ENCODE measurements at places on chromosomes 6 and 20.

DNA sequence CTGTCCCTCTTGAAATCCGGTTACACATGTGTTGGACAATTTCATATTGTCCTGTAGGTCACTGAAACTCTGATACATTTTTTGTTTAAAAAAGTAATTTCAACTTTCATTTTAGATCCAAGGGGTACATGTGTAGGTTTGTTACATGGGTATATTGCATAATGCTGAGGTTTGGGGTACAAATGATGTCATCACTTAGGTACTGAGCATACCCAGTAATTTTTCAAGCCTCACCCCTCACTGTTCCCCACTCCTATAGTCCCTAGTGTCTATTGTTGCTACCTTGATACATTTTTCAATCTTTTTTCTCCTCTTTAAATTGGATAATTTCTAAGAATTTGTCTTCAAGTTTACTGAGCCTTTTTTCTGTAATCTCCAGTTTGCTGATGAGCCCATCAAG, 483.0 kb downstream of the DHX35 start:
- no peak for DNase-seq

DNA sequence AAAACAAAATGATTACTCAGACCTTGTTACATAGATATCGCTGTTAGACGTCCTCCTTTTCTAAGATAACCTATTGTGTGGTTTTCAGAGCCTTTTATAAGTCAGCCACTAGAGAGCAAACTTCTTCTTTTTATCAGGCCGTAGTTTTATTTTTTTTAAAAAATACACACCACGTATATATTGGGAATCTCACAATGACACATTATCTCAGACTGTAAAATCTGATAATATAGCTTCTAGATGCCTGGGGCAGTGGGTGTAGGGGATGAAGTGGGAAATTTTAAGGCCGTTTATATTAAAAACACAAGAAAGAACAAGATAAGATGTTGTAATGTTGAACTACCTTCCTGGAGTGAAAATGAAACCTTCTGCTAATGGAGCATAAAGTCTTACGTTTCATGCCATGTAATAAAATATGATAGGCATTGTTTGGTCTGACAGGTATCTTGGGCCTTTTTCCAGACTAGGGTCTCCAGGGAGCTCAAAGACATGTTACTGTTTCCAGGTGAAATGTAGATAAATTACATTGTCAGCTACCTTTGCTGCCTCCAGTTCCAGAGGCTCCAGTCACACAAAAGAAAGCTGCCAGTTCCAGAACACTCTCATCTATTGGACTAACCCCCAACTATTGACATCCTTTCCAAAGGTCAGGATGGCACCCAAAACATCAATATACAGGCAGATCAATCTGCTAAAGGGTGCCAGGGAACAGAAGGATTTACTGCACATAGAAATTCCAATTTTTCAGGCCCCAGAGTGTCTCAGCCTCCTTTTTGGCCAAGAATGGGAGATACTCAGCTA, 130.2 kb upstream of the AKIRIN2 start:
- no peak for DNase-seq

DNA sequence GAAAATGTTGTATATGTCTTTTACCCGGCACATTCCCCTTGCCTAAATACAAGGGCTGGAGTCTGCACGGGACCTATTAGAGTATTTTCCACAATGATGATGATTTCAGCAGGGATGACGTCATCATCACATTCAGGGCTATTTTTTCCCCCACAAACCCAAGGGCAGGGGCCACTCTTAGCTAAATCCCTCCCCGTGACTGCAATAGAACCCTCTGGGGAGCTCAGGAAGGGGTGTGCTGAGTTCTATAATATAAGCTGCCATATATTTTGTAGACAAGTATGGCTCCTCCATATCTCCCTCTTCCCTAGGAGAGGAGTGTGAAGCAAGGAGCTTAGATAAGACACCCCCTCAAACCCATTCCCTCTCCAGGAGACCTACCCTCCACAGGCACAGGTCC, 11.3 kb upstream of the MAPRE1 start:
- no peak for DNase-seq

- DNase-seq, result no peak
Measured at GRCh38 chr6:114108119-114109002, 137.4 kb upstream of the HDAC2 start.

DNA sequence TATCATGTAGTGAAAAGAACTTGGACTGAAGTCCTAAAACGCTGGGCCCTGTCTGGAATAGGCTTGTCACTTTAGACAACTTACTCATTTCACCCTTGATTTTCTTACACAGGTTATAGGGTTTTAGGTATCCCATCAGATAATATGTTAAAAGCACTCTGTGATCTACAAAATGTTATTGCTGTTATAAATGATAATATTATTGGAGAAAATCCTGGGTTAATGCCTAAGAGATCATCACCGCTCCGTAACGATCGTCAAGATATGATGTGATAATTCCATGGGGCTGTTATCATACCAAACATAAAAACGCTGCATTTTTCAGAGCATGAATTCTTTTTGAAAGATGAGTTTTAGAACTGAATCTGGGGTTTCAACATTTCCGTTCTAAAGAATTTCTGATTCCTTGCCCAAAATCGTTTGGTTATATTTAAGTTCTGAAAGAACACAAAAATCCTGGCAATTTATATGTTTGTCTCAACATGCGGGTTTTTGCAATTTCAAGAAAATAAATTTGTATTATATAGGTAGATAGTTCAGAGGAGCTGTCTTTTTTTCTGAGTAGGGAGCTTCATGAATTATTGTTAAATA, 154.8 kb downstream of the FOXC1 start:
- DNase-seq, result no peak
